Posterior vena cava (tissue), 2 donors: ENCODE measurements at places on chromosomes 11 and 22.

GRCh38 chr11:117287668-117288067 lies 3.5 kb upstream of the BACE1-AS start:
- no peak for DNase-seq

GRCh38 chr11:122242731-122243130 lies 126.7 kb upstream of the BLID start:
- no peak for DNase-seq

DNA sequence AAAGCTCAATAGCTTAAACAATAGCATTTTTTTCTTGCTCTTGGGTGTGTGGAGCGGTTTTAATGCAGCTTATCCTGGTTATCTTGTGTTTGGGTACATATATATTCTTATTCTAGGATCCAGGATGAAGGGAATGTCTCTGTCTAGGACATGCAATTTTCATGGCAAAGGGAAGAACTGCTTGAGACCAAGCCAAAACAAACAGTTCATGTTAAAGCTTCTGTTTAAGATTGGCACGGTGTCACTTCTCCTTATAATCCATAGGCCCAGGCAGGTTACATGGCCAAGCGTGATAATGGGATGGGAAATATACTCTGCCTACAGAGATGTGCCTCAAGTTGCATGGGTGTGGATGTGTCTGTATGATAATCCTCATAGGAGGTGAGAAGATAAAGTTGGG lies 177.1 kb upstream of the PGR start:
- no peak for DNase-seq

DNA sequence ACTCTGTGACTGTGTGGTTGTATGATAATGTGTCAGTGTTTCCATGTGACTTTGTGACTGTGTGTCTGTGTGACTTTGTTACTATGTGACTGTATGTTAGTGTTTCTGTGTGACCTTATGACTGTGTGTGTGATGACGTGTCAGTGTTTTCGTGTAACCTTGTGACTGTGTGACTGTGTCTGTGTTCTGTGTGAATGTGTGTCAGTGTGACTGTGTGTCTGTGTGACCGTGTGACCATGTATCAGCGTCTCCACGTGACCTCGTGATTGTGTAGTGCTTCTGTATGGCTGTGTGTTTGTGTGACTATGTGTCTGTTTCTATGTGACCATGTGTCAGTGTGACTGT lies 9.5 kb upstream of the PKNOX2 start:
- no peak for DNase-seq

GRCh38 chr11:113419454-113420003 lies 31.9 kb downstream of the ANKK1 start:
- no peak for DNase-seq

DNA sequence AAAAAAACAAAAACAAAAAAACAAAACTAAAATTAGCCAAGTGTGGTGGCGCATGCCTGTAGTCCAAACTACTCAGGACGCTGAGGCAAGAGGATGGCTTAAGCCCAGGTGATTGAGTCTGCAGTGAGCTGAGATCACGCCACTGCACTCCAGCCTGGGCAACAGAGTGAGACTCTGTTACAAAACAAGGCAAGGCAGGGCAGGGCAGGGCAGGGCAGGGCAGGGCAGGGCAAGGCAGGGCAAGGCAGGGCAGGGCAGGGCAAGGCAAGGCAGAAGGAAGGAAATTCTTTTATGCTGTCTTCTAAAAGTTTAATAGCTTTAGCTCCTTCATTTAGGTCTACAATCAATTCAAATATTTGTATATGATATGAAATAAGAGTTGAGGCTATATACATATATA lies 50.1 kb upstream of the RASSF10 start:
- DNase-seq: no peak

DNA sequence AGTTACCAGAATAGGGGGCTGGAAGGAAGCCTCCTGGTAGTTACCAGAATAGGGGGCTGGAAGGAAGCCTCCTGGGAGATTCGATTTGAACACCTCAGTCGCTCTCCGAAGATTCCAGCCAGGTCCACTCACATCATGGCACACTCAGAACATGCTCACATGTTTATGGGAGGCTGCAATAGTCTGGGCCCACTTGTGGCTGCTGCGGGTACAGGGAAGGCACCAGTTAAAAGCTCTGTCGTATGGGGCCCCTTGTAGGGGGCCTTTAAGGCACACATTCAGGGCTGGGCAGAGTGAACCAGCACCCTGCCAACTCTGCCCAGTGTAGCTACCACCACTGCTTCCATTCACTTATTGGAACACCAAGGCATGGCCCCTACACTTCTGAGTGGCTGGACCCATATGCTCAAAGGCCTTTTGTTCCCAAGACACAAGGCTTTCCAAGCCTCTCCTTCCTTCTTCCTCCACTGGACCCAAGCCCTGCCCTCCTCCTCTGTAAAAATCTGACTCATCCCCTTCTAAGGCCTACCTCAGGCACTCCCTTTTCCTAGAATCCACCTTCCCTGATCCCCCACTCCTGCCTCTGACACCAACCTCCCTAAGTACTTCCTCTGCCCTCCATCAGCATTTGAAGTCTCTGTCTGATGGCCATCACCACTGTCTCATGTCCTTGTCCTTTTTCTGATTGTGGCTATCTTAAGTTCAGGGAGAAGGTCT lies 28.0 kb downstream of the USP35 start:
- DNase-seq: no peak

DNA sequence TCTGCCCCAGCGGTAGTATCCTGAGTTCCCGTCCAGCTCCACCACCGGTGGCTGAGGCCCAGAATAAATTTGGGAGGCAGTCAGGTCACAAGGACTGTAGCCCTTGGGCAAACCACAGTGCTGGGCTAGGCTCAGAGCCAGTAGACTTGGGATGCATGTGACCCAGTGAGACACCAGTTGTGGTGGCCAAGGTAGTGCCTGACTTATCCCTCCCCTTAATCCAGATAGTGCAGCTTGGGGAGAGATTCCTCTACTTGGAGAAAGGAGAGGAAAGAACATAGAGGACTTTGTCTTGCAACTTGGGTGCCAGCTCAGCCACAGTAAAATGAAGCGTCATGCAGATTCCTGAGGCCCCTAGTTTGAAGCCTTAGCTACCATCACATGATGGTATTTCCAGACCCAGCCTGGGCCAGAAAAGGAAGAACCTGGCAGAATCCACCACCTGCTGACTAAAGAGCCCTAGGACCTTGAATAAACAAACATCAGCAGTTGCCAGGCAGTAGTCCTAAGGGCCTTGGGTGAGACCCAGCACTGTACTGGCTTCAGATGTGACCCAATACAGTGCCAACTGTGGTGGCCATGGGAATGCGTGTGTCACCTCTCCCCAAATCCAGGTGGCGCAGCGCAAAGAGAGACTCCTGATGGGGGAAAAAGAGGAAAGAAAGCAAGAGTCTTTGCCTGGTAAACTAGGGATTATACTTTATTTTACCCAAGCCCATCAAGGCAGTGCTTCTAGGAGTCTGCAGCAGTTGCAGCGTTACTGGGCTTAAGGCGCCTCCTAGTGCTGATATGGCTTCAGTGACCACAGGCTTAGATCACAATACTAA lies 17.0 kb upstream of the DDX10 start:
- no peak for DNase-seq
